ENCODE measurements at places on chromosomes 16 and 17.

- DNase-seq: peak; percentile 84
Measured at GRCh38 chr17:75785016-75785890, 647 bp downstream of the UNK start.

GRCh38 chr16:4272114-4272956, 488 bp downstream of the TFAP4 start:
- DNase-seq: peak; percentile 45

- DNase-seq: no peak
Measured at GRCh38 chr16:30064729-30065101, 845 bp upstream of the ALDOA start.

- peak; percentile 59 for DNase-seq
Measured at GRCh38 chr17:58577696-58578095, 63.3 kb upstream of the MTMR4 start.

DNA sequence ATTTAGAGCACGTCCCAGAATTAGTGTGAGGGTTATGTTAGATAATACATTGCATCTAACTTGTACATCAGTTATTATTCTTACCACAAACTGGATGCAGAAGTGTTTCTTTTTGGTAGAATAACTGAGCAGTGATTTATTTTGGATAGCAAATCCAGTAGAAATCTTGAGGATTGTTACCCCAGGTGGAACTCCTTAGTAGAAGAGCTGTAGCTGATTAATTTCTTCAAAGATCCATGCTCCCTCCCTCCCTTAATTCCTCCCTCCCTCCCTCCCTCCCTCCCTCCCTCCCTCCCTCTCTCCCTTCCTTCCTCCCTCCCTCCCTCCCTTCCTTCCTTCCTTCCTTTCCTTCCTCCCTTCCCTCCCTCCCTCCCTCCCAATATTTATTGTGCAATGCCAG, 337.7 kb downstream of the CA10 start:
- DNase-seq: no peak

GRCh38 chr17:3043737-3044365, 19.6 kb downstream of the OR1D5 start:
- no peak for DNase-seq

GRCh38 chr17:44069974-44070454, 521 bp upstream of the G6PC3 start:
- DNase-seq: peak; percentile 24

GRCh38 chr17:57984261-57984890, 3.7 kb downstream of the VEZF1 start:
- no peak for DNase-seq

DNA sequence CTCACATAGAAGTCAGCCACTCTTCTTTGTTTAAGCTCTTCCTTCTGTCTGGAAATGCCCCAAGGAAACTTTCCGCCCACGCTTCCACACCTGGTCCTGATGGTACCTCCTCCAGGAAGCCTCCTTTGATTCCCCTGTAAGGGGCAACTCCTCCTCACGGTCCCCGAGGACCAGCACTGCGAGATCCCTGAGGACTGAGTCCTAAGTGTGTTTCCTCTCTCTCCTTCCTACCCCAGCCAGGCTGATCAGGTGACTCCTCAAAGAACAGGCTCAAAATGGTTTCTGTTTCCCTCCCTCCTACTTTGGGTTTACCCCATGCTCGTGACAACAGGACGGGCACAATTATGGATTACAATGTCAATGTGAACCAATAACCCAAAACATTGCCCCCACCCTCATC, 63.0 kb upstream of the MED9 start:
- DNase-seq: no peak

DNA sequence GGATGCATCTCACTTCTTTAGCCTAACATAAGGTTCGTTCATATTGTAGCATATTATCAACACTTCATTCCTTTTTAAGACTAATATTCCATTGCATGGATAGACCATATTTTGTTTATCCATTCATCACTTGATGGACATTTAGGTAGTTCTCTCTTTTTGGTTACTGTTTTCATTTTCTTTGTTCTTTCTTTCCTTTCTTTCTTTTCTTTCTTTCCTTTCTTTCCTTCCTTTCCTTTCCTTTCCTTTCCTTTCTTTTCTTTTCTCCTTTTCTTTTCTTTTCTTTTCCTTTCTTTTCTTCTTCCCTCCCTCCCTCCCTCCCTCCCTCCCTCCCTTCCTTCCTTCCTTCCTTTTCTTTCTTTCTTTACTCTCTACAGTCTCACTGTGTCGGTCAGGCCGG, 24.2 kb downstream of the PLCG2 start:
- no peak for DNase-seq

DNA sequence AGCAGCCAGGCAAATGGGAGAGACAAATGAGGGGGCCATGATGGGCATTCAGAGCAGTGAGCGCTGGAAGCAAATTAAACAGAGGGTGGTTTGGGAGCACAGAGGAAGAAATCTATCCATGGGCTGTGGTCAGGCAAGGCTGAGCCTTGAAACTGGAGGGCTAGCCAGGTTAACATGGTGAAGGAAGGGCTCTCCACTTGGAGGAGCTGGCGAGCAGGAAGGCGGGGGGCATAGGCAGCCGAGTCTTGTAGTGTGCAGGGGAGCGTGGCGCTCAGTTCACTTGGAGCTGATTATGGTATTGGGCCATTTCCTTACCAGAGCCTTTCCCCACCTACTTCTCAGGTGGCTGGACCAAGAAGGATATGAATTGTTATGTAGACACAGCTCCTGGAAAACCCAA, 189.7 kb downstream of the SNX29 start:
- DNase-seq: no peak

- DNase-seq: no peak
Measured at GRCh38 chr16:58639836-58640235, 10.2 kb upstream of the CNOT1 start.

DNA sequence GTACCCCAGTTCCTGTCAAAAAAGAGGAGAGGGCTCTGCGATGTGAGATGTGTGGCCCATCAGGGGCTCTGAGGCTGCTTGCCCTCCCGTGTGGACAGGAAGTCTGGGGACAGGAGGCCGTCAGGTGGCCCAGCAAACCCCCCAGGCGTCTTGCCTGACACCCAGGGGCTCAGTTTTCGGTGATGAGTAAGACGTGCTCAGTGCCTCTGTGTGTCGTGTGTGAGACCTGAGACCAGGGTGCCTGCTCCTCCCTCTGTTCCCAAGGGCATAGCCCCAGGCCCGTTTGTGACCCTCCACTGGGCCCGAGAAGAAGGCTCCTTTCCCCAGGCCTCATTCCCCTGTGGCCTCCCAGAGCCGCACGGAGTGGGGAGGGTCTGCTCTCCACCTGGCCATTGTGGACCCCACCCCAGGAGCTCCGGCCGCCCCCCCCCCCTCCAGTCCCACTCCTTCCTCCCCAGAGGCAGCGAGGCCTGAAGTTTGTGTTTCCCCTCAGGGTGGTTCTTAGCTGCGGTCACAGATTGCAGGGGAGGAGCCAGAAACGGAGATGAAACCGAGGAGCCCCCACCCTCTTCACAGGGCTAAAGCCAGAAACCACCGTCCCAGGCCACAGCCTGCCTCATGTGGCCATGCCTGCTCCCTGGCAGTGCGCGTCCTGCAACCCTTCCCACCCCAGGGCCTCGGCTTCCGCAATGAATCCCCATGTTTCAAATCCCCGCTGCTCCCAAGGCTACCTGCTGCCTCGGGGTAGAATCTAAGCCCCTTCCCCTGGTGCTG, 4.9 kb upstream of the ACTG1 start:
- no peak for DNase-seq

DNA sequence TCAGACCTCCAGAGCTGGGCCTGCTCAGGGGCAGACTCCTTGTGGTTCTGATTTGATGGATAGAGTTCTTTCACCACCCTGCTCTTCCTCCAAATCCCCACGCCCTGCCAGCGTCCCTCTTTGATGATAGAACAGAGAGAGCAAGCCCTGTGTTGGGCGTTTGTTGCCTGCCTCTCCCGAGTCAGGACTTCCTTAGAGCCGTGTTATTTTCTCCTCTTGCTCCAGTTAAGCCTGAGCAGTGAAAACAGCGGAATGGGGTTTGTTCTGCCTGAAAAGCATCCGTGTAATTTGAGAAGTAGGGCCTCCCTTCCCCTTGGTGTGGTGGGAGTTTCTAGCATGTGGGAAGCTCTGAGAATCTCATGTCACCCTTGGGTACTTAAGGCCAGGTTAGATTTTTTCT, 22.1 kb downstream of the TMEM94 start:
- DNase-seq: no peak

DNA sequence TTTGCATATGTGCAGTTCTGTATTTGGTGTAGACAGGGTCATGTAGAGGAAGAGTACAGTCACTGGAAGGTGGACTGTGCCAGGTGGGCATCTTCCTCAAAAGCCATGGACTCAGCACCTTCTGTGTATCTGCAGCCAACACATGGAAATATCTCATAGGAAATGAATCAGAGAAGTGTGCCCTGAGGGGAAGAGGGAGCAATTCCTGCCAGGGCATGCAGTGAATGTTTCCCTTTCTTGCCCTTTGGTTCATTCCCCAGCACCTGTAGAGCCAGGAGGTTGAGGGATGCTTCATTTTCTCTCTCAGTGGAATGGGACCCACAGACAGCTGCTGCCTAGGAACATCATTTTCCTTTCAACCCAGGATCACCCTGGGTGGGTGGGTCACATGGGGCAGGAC, 146.1 kb upstream of the HSBP1 start:
- DNase-seq: no peak

- DNase-seq: no peak
Measured at GRCh38 chr16:77913738-77914253, 108.6 kb upstream of the CLEC3A start.

- DNase-seq: peak; percentile 78
Measured at GRCh38 chr16:3945751-3946603, 65.5 kb upstream of the CREBBP start.

DNA sequence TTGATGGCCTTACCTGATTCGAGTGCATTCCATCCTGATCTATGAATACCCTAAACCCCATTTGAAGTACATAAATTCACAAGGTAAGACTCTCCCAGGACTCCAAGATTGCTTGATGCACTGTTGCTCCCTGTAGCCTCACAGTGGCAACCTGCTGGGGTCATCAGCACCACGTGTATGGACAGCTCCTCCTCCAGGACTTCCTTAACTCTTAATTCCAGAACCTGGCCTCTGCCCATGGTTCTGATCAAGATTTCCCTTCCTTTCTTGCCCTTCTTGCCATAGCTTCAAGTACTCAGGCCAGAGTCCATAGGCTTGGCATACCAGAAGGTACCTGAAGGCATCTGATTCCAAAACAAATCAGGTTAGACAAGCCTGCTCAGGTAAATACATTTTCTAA, 34.0 kb upstream of the NLK start:
- DNase-seq: peak; percentile 30

DNA sequence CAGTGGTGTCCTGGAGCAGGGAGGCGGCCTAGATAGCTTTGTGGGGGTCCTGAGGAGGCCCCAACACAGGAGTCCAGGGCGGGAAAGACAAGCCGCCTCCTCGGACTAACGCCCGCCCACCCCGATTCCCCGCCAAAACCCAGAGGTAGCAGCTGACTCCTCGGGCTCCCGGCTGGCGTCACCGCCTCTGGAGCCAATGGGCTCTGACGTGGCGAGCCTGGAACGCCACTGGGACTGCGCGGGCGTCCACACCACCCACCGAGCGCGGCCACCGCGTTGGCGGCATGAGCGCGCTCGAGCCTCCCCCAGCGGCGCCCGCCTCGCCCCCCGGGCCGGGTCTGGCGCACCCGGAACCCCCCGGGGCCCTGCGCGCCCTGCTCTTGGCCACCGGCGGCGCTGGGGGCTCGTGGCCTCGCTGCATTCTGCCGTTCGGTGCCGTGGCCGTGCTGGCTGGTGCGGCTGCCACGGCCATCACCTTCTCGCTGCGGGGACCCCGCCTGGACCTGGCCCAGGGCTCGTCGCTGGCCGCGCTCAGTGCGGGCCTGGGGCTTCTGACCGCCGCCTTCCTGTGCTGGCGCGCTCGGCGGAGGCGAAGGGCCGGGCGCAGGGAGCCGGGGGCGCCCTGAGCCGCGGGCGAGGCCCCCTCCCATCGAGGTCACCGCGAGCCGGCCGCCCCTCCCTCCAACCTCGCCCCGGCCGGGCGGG, 3.4 kb upstream of the NTN3 start:
- peak; percentile 73 for DNase-seq

- DNase-seq: no peak
Measured at GRCh38 chr16:5505091-5505887, 407.7 kb upstream of the EEF2KMT start.

DNA sequence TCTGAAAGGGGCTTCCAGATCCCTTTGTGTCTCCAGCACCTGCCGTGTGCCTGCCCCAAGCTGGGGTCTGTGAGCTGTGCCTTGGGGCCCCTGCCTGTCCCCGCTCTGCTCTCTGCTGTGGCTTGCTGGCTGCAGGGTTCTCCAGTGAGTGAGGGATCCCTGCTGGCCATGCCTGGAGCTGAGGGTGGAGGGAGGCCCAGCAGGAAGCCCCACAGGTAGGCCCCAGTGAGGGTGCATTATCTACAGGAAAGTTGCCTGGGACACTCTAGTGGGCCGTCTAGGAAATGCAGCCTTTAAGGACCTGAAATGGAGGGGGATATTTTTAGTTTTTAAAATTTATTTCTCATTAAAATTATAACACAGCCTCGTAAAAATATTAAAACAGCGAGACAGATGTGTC, 50.9 kb downstream of the JPH3 start:
- no peak for DNase-seq

GRCh38 chr16:66935314-66936011, at the start of gene CES2:
TSS of gene CES2 (plus strand) at chr16:66935516. CDS start at chr16:66935636, 120 bp downstream.
- peak; percentile 79 for DNase-seq

DNA sequence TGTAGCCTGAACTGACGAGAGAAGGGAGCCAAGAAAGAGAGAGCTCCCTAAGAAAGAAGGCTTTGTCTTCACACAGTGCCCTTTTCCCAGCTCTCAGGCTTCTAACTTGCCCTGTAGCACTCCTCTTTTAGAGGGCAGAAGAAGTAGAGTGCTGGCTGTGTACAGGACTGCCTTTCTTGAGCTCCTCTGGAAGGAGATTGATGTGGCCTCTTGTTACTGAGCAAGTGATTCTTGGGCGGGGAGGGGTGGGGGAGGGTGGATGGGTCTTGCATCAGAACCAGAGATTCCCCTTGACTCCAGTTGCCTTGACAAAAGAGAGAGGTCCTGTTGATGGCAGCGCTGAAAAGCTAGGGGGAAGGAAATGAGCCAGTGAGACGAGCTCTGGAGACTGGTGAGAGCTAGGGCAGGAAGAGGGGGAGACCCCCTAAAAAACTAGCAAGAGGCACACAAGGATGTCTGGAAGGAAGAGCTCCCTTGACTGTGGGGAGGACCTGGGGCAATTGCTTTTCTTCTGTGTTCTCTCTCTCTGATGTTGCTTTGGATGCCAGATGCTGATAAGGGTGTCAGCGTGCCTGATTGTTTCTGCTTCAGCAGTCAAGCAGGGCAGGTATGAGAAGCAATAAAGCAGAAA, 18.4 kb downstream of the GPR179 start:
- DNase-seq: no peak

GRCh38 chr16:12313902-12314621, 337.5 kb downstream of the SNX29 start:
- no peak for DNase-seq

GRCh38 chr16:81410643-81411293, 33.8 kb upstream of the CMIP start:
- DNase-seq: no peak

DNA sequence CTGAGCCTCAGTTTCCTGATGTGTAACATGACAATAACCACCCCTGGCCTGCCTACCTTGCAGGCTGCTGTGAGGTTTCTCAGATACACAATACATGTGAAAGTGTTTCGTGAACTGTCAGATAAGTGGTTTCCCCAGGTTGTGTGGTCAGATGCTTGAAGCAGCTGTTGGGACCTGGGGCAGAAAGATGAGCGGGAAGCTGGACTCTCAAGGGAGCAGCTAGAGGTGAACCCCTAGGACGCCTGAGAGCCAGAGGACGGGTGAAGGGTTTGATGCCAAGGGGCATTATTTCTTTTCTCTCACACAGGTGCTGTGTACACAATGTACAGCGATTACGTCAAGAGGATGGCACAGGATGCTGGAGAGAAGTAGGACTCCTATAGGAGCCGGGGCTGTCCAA, 2.3 kb downstream of the HIGD1B start:
- DNase-seq: no peak
